ENCODE measurements at places on chromosomes 16 and 17.
A peak's percentile ranks its signal among the peaks of the same experiment; 100 is the strongest.

DNA sequence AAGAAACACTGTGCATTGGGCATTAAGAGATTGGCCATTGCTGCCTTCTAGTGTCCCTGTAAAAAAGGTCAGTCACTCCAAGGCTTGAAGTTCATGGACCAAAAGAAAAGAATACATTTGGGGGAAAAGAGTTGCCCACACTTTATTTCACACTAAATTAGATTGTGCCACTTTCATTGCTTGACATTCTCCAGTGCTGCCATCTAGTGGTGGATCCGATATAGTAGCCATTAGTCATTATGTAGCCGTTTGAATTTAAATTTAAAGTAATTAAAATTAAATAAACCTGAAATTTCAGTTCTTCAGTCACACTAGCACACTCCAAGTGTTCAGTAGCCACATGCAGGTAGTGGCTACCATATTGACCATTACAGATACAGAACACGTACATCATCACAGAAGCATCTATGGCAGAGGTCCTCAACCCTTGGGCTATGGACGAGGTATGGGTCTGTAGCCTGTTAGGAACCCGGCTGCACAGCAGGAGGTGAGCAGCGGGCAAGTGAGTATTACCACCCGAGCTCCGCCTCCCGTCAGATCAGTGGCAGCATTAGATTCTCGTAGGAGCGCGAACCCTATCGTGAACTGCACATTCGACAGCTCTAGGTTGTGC, 21.9 kb upstream of the CDH5 start:
- no peak for DNase-seq

- no peak for DNase-seq
Observed at GRCh38 chr17:33522623-33523022, 229.5 kb upstream of the ASIC2 start.

- DNase-seq = no peak
Observed at GRCh38 chr16:78755751-78756661, 656.6 kb downstream of the WWOX start.

DNA sequence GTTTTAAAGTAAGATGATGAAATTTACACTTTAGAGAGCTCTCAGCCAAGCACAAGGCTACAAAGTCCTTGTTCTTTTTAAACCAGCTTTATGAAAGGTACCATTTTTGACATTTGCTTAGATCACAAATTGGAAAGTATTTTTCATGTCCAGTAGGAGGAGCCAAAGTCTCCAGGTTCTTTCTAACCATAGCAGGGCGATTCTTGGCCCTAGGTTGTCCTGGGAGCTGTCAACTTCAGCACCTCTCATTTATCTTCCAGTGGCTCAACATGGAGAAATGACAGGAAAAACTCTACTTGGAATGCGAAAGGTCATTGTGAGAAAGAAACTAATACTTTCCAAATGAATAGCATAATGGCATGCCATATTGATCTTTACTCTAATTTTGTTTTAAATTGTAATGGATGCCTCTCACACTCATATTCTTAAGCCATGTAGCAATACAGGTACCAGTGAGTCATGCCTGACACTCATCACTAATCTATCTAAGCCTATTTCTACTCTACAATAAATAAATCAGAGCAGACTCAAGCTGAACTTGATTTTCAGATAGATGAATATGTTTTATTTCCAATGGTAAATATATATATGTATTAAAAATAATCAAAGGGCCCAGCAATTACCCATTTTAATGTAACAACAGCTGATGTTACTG, 919.1 kb upstream of the EEF2KMT start:
- DNase-seq = no peak

DNA sequence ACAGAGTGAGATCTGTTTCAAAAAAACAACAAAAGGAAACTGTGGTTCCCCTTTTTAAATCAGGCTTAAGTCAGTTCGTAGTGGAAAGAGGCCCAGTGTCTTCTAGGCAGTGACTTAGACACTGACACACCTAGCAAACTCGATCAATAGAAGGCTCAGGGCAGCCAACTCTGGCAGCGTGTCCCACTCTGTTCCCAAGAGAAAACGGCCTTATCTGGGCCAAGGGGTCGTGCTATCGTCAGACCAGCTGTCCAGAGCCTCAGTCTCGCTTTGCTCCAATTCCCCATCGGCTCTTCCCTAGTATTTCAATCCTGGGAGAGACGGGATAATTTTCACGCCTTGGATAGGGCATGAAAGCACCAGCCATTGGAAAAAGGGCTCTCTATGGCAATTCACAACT, 72.9 kb downstream of the SLC5A11 start:
- no peak for DNase-seq

GRCh38 chr16:88461331-88462269, 8.5 kb downstream of the ZFPM1 start:
- DNase-seq = no peak

DNA sequence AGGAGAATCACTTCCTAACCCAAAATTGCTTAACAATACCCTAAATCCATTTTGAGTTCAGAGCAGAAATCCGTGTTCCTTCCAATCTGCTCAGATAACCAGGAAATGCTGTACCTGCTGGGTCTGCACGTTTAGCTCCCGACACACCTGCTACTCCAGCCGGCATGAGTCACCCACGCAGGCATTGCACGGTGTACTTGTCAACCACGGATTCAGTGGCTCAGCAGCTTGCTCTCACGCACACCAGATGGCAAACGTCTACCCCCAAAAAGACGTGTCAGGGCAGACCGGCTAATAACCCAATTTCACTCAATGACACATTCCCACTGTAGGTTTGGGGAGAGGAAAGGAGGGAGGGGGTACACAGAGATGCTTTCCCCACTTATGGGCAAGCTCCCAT, 468.1 kb downstream of the SOX9 start:
- DNase-seq = no peak

DNA sequence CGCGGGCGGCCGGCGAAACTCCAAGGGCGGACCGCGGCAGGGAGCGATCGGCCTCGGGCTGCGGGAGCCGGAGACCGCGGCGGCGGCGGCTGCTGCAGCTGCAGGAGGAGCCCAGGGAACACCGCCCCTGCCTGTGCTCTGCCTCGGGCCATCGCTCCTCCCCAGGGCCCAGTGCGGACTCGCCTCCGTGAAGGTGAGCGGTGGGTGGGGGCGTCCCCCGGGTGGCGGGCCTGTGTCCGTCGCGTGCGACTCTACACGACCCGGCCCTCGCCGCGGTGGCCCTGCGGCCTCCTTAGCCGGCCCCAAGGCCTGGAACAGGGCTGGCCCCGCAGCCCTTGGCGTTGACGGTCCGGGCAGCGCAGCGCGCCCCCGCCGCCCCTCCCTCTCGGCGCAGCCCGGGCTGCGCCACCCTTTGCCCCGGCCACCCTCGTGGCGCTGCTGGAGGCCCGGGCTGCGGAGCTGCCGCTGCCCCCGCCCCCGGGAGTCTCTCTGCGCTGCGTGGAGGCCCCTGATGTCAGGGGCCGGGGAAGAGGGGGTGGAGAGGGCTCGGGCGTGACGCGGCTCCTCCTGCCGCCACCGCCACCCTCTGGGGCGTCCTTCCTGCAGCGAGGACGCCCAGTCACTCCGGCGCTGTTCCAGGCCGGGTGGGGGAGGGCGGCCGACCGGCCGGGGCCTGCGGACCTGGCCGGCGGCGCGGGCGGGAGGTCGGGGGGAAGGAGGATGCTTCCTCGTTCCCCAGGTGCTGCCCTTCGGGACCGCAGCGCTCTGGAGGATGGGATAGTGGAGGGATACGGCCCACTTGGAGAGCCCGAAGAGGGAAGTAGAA, 485 bp downstream of the DYNLL2 start:
- DNase-seq = peak; percentile 25

GRCh38 chr17:21370430-21370829, 5.7 kb upstream of the KCNJ12 start:
- DNase-seq = no peak

DNA sequence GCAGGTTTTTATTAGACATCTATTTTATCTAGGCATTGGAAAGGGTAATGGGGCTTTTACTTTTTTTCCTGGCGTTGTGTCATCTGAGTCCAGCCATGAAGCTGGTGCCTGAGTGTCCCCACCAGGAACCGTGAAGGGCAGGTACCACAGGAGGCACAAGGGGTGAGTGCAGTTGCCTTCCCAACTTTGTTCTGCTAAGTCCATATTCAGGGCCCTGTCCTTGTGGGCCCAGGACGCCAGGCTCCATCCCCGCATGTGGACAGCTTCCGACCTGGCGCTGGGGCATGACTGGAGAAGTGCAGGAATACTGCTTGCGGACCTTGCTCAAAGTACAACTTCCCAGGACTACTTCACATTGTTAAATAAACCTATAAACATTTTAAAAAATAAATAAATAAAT, 60.6 kb downstream of the KPNA2 start:
- no peak for DNase-seq

- no peak for DNase-seq
Observed at GRCh38 chr16:59740858-59741257, 1006.7 kb upstream of the GOT2 start.
